Stimulated activated CD8-positive, alpha-beta memory T cell treated with anti-CD3 and anti-CD28 coated beads, Interleukin-15, amount 100 ng/mL, for 4 hours (primary cell): ENCODE measurements at places on chromosomes 7 and 10.

DNA sequence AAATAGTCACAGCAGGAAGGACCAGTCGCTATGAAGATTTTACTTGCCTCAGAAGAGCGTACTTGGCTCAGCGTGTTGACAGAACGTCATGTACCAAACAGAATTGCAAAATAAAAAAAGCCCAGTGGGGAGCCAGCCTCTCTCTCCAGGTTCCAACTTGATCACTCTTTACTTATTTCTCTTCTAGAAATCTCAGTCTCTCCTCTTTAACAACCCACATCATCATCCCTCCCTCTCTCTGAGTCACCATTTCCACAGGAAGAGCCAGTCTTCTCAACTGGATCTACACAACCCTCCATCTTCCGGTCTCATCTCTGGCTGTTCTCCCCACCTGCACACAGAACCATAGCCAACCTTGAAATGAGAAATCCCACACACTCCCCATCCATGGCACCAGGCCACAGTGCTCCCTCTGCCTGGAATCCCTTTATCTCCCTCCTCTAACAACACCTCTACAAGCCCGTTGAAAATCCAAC lies 718.3 kb downstream of the GRID1 start:
- no peak for DNase-seq

GRCh38 chr10:113127261-113127900 lies 177.3 kb downstream of the TCF7L2 start:
- DNase-seq = no peak

GRCh38 chr7:71766016-71766415 lies 634.1 kb downstream of the GALNT17 start:
- DNase-seq = no peak

GRCh38 chr7:49159536-49159935 lies 235.2 kb downstream of the CDC14C start:
- DNase-seq = no peak

GRCh38 chr10:11336722-11337162 lies 274.7 kb downstream of the USP6NL start:
- DNase-seq = no peak

DNA sequence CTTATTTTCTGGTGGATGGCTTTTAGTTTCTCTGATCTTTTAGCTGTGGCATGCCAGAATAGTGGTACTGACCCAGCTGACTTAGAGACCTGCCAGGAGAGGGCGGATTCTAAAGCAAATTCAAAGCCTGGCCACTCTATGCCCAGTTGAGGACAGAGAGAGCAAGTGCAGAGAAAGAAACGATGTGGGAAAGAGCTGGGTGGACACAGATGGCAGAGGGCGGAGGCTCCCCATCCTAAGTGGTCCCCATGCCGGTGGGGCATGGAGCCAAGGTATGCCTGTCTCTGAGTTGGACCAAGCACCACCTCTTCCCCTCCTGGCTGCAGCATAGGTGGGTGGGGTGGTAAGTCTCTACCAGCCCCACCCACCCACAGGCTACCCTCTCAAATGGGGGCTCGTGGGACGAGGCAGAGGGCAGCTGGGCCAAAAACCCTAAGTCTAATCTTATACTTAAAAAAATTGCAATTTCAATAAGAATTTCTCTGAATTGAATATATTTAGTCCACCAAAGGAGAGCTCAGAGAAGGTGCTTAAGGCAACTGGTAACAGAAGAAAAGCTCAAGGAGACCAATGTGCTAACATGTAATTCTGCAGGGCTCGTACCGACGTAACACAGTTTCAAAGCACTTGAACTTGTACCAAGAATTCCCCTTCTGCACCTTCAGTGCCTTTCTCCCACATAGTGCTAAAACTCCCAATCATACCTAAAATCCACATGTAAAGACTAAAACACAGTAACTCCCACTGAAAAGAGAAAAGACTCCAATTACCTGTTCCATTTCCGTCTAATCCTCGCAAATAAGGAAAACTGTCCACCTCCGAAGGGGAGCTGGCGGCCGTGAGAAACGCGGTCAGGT lies 85.7 kb upstream of the NMT2 start:
- no peak for DNase-seq

DNA sequence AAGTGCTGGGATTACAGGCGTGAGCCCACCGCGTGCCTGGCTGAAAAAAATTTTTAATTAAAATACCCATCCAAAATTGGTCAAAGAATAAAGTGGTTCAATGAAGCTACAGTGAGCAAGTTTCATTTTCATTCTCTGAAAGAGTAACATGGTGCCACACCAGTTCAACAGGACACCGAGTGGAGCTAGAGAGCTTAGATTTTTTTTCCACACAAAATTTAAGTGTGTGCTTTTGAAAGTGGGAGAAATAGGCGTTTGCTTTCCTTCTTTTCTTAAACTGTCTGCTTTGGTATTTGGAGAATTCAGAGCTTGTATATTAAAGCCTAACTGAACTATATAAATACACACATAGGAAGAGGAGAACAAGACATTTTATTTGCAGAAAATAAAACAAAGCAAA lies 43.4 kb downstream of the BPGM start:
- DNase-seq = no peak

GRCh38 chr10:97278491-97278989 lies 13.9 kb downstream of the ARHGAP19 start:
- DNase-seq = no peak

- DNase-seq = no peak
Observed at GRCh38 chr7:73707045-73707631, 12.3 kb downstream of the STX1A start.

- no peak for DNase-seq
Observed at GRCh38 chr10:14450041-14450491, 119.3 kb upstream of the FRMD4A start.

- DNase-seq = no peak
Observed at GRCh38 chr10:133279326-133280226, 2.9 kb upstream of the ADAM8 start.

DNA sequence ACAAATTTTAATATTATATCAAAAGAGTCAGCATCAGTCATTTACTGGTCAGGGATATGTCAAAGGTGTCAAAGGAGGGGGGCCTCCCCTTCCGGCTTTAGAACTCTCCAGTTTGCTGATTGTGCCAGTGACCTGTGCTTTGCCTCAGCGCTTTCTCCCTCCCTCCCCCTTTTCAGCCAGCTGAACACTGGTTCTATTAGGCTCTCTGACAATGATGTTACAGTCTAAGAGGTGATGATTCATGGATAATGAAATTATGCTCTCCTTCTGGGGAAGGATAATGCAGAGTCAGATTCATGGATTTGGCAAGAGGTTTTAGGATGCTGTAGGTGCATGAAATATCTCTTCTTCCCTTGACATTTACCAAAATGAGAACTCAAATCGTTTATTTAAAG lies 6.1 kb downstream of the LRRTM3 start:
- no peak for DNase-seq
